ENCODE measurements at places on chromosomes 7 and 10.

DNA sequence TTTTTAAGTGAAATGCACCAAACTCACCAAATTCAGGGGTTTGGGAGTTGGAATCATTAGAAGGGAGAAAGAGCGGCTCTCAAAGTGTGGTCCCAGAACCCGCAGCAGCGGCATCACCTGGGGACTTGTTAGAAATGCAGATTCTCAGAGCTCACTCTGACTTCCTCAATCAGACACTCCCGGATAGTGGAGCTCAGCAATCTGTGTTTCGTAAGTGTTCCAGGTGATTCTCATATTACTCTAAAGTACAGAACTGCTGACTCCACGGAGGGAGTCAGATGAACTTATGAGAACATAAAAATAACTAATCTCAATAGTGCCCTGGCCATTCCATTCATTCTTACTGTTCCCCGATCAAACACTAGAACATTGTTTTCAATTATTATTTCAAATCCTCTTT is 358.7 kb upstream of the MYO3A start:
- DNase-seq: no peak

GRCh38 chr7:111071556-111071955 is 19.4 kb upstream of the LRRN3 start:
- no peak for DNase-seq

- no peak for DNase-seq
Measured at GRCh38 chr7:135490783-135491182, 19.1 kb downstream of the CNOT4 start.

DNA sequence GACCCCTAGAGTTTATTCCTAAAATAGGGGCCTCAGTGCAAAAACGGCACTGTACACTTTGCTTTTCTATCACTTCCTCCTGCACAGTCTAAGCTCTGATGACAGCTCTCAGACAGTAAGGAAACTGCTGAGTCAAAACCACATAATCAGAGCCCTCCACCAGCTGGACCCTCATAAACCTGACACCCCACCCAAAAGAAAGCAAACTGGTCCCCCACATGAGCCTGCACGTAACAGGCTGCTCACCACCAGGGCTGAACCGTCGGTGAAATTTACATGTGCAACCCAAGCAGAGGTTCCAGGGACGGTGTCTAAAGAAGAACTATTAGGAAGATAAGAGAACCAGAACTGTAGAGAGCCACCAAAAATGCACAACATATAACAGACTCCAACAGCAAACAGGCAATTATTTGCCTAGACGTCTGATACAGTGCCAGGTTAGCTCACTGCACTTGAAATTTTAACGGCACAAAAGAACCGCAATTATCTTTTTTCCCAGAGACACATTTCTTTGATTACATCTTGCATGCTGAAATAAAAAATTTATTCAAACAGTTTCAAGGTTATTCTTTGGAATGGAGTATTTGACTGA is 19.6 kb downstream of the SGMS1 start:
- DNase-seq: no peak

GRCh38 chr10:1215862-1216573 is 159.8 kb downstream of the WDR37 start:
- no peak for DNase-seq

DNA sequence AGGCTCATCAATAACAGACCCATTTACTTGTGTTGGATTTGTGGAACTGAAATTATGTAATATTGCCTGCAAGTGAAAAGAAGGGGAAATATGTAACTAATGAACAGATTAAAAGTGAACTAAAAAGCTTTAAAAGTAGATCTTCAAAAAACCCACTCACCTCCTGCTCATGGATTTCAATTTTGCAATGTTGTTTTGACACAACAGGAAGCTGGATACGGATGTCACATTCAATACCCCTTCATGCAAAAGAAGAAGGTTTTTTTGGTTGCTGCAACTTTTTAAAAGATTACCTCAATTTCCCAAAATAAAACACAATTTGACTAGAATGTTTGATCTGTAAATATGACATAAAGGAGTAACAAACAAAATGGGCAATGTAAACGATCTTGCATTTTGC is 3.3 kb downstream of the MKI67 start:
- DNase-seq: no peak

GRCh38 chr7:102860351-102860811 is 52.4 kb upstream of the LRRC17 start:
- no peak for DNase-seq

DNA sequence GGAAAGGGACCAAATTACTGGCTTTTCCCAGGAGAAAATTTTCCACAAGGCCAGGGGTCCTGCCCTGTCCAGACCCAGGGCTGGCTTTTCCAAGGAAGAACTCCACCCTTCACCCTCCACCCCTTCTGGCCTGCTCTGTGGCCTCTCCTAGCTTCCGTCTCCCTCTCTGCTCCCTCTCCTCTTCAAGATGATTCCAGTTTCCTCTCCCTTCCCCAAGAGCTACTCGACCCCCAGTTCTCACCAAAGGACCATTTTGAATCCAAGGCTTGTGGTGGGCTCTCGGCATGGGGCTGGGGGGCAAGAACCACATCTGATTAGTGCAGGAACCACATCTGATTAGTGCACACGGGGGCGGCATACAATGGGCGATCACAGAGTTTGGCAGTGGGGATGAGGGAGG is 7.7 kb downstream of the CHAT start:
- DNase-seq: no peak

- no peak for DNase-seq
Measured at GRCh38 chr7:106552645-106553445, 108.1 kb downstream of the CCDC71L start.
